ENCODE measurements at places on chromosomes 1 and 21. TPM values are rescaled to one million over a fixed set of nuclear protein-coding genes. Genes with fewer than 3 reads are reported as not detected.

GRCh38 chr1:179026813-179027669, 1.3 kb downstream of the FAM20B start:
- DNase-seq = no peak
- peak overlapping the region; percentile 98 for H3K27ac ChIP-seq
- peaks cover 14% of the 10 kb centered on the region for H3K4me1 ChIP-seq
- no peaks in the 10 kb centered on the region for H3K27me3 ChIP-seq

DNA sequence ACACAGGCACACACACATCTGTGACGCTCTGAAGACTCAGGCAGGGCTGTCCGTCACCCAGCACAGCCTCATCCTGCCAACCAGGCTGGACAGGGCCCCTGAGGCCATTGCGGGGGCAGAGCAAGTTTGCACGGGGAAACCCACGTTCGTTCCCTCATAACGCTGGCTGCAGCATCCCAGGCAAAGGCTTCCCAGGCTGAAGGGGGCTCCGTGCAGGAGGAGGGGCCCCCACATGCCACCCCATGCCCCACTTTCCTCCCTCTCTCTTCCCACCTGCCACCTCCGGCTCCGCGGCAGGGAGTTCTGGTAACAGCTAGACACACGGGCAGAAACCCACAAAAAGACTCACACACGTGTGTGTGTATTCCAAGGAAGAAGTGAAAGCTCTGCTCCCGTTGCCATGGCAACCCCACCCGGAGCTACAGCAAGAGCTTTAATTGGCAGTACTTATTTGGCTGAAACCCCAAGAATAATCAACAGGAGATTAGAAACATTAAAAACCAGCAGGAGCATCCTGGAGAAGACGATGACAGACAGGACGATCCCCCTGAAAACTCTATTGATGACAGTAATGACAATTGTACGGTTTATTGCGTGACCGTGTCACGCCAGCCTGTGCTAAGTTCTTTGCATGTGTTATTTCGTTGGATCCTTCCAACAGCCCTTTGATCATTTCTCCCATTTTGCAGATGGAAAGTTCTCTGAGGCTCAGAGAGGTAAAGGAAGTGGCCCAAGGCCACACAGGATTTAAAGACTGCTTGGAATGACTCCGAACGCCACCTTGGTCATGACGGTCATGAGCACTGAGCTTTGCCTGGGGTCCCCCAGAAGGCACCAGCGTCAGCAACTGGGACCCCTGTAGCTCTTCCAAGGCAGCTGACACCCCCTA, 247.1 kb downstream of the NPHP4 start:
- peaks cover 7% of the 10 kb centered on the region for H3K27me3 ChIP-seq
- no peak for DNase-seq
- H3K4me1 ChIP-seq = no peaks in the 10 kb centered on the region
- no peak overlapping the region for H3K4me3 ChIP-seq

DNA sequence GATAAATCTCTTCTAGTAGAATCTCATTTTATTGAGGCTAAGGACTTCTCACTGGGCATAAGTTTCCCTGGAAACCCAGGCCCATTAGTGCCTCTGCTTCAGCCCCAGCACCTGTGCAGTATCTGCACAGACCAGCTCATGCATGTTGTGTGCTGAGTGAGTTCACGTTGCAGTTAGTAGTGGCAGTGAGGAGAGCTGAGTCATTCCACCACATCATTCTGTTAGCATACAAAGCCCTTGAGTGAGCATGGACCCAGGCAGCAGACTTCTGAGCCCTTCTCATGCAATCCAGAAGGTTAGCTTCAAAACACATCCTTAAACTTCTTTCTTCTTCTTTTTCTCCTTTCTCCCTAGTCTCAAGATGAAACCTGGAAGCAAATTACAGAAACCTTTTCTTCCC, 45.8 kb upstream of the NTPCR start:
- H3K4me3 ChIP-seq = no peak overlapping the region
- no peaks in the 10 kb centered on the region for H3K36me3 ChIP-seq
- no peak overlapping the region for H3K27ac ChIP-seq
- H3K4me1 ChIP-seq = no peaks in the 10 kb centered on the region
- no peaks in the 10 kb centered on the region for H3K27me3 ChIP-seq

GRCh38 chr1:62516600-62516999, 79.8 kb downstream of the USP1 start:
- H3K36me3 ChIP-seq = no peaks in the 10 kb centered on the region
- H3K27ac ChIP-seq = no peak overlapping the region
- no peaks in the 10 kb centered on the region for H3K27me3 ChIP-seq
- H3K4me3 ChIP-seq = no peak overlapping the region

DNA sequence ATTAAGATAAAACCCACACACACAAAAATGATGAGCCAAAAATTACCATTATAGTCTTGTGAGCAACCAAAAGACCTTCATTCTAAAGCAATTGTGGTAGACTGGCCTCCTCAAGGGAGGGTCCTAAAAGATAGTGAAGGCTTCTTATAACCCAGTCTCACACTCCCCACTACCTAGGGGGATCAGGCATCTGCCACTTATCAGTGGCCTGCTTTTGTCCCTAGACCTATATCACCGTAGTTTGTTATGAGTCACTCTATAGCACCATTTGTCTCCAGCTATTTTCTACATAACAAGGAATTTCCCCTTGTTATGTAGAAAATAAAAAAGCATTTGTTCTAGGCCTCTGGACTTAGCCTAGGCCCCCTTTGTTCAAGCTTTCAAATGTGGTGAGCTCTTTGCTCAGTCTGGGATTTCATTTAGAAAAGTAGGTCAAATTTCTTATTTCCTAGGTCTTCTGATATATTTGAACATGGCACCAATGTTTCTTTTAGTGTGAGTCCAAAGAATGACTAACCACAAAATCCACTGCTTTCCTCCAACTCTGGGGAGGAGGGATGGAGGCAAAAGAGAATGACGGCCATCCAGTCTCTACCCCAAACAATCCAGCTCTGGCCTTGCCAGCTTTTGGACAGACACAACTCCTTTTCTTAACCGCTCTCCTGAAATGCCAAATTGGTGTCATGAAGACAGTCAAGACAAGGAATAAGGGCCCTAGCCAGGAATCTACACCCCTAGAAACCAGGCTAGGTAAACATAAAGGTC, 8.9 kb downstream of the ADAR start:
- no peaks in the 10 kb centered on the region for H3K4me1 ChIP-seq
- DNase-seq = no peak
- H3K27me3 ChIP-seq = no peaks in the 10 kb centered on the region
- H3K27ac ChIP-seq = no peak overlapping the region
- H3K4me3 ChIP-seq = no peak overlapping the region

DNA sequence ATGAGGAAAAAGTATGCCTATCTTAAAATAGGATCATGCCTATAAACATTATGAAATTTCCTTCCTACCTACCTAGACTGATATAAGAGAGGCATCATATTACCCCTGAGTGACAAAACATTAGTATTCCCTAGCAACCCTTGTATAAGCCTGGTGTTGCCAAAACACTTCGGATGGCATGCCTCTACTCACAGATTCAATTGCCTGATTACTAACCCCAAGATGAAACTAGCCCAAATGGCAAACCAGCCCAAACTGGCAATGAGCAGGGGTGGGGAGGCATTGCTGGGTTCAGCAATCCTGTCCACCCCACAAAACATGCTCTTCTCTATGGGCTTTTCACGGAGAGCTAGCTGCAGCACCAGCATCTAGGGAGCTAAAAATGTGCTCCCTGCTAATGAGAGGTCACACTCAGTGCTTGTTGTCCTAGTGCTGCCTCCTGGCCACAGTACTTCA, 13.9 kb downstream of the PALMD start:
- no peak overlapping the region for H3K27ac ChIP-seq
- no peak for DNase-seq
- no peaks in the 10 kb centered on the region for H3K4me1 ChIP-seq
- H3K36me3 ChIP-seq = no peaks in the 10 kb centered on the region
- no peaks in the 10 kb centered on the region for H3K27me3 ChIP-seq
- H3K4me3 ChIP-seq = no peak overlapping the region

- no peak for DNase-seq
- H3K4me3 ChIP-seq = no peak overlapping the region
- H3K36me3 ChIP-seq = peaks cover 11% of the 10 kb centered on the region
Measured at GRCh38 chr1:209641832-209642172, 10.4 kb downstream of the LAMB3 start.

- H3K4me1 ChIP-seq = no peaks in the 10 kb centered on the region
- no peak overlapping the region for H3K27ac ChIP-seq
- no peak overlapping the region for H3K4me3 ChIP-seq
- peaks cover 48% of the 10 kb centered on the region for H3K36me3 ChIP-seq
- no peak for DNase-seq
Measured at GRCh38 chr1:113118266-113118665, 45.3 kb downstream of the LRIG2 start.

DNA sequence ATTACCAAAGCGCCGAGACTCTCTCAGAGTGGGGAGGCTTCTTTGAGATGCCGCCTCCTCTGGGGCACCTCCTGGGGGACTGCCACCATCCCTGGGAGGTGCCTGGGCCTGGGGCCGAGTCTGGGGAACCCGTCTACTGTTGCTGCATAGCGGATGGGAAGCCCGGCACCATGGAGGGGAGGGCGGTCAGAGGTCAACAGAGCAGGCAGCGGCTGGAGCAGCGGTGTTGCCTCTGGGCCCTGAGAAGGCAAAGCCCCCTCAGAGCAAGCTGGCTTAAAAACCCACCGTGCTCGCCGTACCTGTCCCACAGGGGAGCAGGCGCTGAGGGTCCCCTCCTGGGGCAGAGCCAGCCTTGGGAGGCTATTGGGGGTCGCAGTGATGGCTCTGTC, 62.0 kb downstream of the ARHGEF16 start:
- H3K36me3 ChIP-seq = no peaks in the 10 kb centered on the region
- DNase-seq = no peak
- H3K27me3 ChIP-seq = no peaks in the 10 kb centered on the region
- no peaks in the 10 kb centered on the region for H3K4me1 ChIP-seq
- H3K27ac ChIP-seq = no peak overlapping the region

GRCh38 chr1:192628396-192629057, 7.4 kb upstream of the RGS13 start:
- no peak for DNase-seq
- no peak overlapping the region for H3K4me3 ChIP-seq
- no peaks in the 10 kb centered on the region for H3K4me1 ChIP-seq
- H3K36me3 ChIP-seq = no peaks in the 10 kb centered on the region
- no peaks in the 10 kb centered on the region for H3K27me3 ChIP-seq

- H3K27ac ChIP-seq = no peak overlapping the region
- no peak overlapping the region for H3K4me3 ChIP-seq
- H3K36me3 ChIP-seq = no peaks in the 10 kb centered on the region
- no peaks in the 10 kb centered on the region for H3K4me1 ChIP-seq
- DNase-seq = no peak
- H3K27me3 ChIP-seq = no peaks in the 10 kb centered on the region
Measured at GRCh38 chr1:168763031-168763430, 34.0 kb upstream of the DPT start.

- DNase-seq = no peak
- H3K4me3 ChIP-seq = no peak overlapping the region
- H3K27ac ChIP-seq = no peak overlapping the region
- peaks cover 5% of the 10 kb centered on the region for H3K4me1 ChIP-seq
- no peaks in the 10 kb centered on the region for H3K36me3 ChIP-seq
Measured at GRCh38 chr1:163173121-163173520, 29.6 kb downstream of the RGS5 start.

- no peak for DNase-seq
- H3K27ac ChIP-seq = no peak overlapping the region
- no peak overlapping the region for H3K4me3 ChIP-seq
Measured at GRCh38 chr1:202069662-202070061, 53.1 kb upstream of the GPR37L1 start.

- H3K27ac ChIP-seq = no peak overlapping the region
- no peaks in the 10 kb centered on the region for H3K27me3 ChIP-seq
- H3K4me1 ChIP-seq = no peaks in the 10 kb centered on the region
- no peaks in the 10 kb centered on the region for H3K36me3 ChIP-seq
- DNase-seq = no peak
Measured at GRCh38 chr21:42193721-42194120, 25.2 kb upstream of the ABCG1 start.

GRCh38 chr1:98003442-98003841, 82.6 kb upstream of the DPYD start:
- no peaks in the 10 kb centered on the region for H3K4me1 ChIP-seq
- H3K4me3 ChIP-seq = no peak overlapping the region
- H3K27me3 ChIP-seq = no peaks in the 10 kb centered on the region
- no peak overlapping the region for H3K27ac ChIP-seq
- DNase-seq = no peak
- no peaks in the 10 kb centered on the region for H3K36me3 ChIP-seq

DNA sequence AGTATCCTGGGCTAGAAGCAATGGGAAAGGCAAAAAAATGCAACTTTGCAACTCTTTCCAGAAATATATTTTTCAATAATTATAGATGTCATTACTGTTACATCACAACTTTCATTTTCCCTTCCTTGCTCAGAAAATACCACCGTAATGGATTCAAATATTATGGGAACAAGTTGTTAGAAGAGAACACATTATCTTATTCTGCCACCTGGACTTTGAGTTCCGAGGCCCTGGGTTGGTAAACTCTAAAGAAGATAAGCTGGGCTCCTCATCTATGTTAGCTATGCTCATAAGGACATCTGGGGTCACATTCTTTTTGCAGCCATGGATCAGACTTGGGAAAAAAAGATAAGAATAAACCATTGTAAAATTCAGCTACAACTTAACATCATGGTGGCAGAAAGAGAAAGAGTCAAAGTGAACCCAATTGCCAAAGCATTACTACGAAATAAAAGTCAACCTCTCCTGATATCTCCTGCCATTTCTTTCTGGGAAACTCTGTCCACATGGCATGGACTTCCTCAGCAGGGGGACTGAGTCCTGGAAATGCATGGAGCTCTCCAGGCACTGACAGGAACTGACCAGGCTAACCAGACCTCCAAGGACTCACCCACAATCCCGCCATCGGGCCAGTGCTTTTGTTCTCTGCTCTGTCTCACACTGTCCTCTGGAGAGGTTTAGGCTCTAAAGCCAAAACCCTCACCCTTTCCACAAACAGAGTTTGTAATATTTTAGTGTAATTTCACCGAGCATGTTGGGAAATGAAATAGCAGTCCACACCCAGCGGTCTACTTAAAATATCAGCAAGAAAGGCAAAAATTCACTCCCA, 499.1 kb upstream of the RUNX1 start:
- no peaks in the 10 kb centered on the region for H3K27me3 ChIP-seq
- H3K27ac ChIP-seq = no peak overlapping the region

- no peak overlapping the region for H3K27ac ChIP-seq
- H3K27me3 ChIP-seq = peaks cover 15% of the 10 kb centered on the region
- H3K4me3 ChIP-seq = no peak overlapping the region
- H3K36me3 ChIP-seq = no peaks in the 10 kb centered on the region
Measured at GRCh38 chr1:30814292-30814691, 56.7 kb upstream of the LAPTM5 start.

DNA sequence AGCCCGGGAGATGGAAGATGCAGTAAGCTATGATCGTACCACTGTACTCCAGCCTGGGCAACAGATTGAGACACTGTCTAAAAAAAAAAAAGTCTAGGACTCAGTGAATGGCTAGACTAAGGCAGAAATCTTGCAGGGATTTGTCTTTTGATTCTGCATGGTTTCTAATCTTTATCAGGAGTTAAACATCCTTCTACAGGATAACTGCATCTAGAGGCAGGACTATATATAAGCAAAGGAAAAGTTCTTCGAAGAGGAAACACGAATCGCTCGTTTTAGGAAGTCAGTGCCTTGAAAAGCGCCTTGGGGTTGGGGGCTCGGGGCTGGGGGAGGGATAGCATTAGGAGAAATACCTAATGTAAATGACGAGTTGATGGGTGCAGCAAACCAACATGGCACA, 602 bp upstream of the UFC1 start:
- peak overlapping the region; percentile 99 for H3K27ac ChIP-seq
- H3K27me3 ChIP-seq = no peaks in the 10 kb centered on the region
- H3K4me3 ChIP-seq = peak overlapping the region; percentile 66
- peaks cover 14% of the 10 kb centered on the region for H3K4me1 ChIP-seq
- no peaks in the 10 kb centered on the region for H3K36me3 ChIP-seq

Gene KCNJ15
- total RNA-seq = not detected

Gene HEYL
- 8.8 TPM for total RNA-seq

Gene VCAM1
- 0.17 TPM for total RNA-seq

Gene FAM72C
- 9.5 TPM for total RNA-seq

Gene S100A3
- 4.2 TPM for total RNA-seq

Gene SPRR2G
- total RNA-seq = not detected

Gene SPRR2B
- total RNA-seq = not detected

Gene SH2D5
- total RNA-seq = 10.4 TPM

Gene C8B
- 0.10 TPM for total RNA-seq

Data from HCT116 (cell line).